ENCODE measurements at places on chromosomes 4 and X.
A peak's percentile ranks its signal among the peaks of the same experiment; 100 is the strongest.

GRCh38 chrX:14027036-14027435 is 2.7 kb downstream of the GEMIN8 start:
- DNase-seq, result no peak

DNA sequence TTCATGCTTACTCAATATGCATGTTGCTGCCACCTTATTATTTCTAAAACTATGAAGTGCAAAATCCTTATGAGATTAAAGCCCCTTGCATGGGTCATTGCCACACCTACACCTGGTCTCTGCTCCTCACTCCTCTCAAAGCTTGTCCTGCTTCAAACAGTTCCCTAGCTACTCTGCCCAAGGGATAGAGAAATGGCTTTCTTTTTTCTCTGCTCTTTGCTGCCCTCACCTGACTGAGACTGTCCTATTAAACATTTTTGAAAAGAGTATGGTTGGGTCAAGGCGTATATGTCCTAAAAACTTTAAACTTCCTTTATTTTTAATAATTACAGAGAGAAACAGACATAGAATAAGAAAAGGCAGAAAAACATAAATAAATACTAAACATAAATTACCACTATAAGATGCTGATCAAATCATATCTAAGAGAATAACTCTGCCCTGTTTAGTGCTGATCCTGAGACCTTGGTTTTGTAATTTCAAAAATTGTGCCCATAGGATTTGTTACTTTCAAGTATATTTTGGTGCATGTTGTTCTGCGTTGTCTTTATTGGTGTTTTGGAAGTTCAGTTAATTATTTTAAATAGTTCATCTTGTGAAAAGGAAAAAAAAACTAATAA is 704.9 kb upstream of the PABPC4L start:
- peak; percentile 11 for DNase-seq

DNA sequence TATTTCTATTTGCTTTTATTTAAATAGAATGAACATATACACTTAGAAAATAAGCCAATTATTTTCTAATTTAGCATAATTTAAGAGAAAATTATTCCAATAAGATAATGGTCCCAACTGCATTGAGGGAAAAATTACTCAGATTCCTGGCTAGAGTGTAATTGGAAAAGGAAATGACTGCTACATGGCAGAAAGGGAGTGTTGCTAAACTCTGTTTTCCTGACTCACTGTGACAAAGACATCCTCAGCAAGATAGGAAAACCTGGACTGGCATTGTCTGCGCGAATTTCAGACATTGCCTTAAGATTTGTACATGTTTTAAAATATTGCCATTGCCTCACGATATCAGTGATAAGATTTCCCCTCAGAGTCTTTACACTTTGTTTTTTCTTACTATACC is 8.2 kb downstream of the TNIP3 start:
- DNase-seq, result no peak

DNA sequence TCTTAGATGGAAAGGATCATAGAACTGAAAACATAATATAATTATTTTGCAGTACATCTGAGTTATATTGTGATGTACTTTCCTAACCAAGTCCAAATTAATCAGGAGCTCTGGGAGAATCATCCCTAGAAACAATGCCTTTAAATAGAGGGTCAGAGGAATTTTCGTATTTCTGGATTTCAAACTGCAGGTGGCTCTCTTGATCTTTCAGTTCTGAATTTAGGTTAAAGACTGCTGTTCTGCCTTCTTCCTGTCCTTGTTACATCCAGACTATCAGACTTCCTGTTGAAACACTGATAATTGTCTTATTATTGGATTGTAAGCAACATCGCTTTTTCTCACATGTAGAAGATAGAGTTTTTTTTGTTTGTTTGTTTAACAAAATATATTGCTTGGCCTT is 142.7 kb downstream of the RPA4 start:
- DNase-seq, result no peak

DNA sequence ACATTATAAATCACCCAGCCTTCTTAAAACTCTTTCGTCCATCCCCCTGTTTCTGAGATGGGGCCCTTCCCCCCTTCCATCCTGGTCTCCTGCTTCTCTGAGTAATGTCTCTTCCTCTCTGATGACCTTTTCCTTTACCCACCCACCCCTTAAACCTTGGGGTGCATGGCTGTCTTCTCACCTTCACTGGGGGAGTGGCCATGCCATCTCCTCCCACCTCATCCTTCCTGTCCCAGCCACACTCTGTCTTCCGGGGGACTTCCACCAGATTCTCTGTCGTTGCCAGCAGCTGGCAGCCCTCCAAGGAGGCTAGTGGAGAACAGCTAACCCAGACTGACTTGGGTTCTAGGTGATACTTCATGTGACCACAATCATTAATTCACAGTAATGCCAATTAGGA is 83.2 kb upstream of the SCML1 start:
- no peak for DNase-seq

GRCh38 chr4:173528378-173529321 is 1.4 kb downstream of the HAND2 start:
- peak; percentile 27 for DNase-seq

GRCh38 chr4:11416071-11416766 is 12.5 kb downstream of the HS3ST1 start:
- DNase-seq, result no peak

DNA sequence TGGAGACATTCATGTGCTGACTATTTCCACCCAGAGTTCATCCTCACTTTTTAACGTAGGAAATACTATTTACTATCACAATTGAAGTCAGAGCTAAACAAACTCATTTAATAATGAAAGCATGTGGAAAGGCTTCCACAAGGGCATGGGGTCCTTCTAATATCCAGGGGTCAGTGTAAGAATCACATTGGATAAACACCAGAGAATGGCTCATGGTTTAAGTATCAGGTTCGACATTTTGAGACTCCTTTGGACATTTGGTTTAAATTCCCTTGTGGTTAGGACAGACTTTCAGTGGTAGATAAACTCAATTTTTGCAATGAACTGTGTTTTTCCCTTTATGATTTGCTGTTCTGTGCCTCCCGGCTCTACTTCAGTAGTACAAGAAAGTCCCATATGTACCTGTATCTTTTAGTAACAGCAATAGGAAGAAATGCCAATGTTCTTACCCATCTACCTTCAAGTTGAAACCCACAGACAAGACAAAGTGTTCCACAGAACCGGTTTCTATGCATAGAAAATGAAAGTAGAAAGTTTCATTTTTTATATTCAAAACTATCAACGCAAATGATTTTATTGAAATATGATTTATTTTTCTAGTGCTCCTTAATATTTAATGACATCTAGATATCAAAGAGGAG is 589.0 kb upstream of the FAM241A start:
- no peak for DNase-seq

GRCh38 chr4:27178061-27178460 is 317.4 kb downstream of the STIM2 start:
- DNase-seq, result no peak

- no peak for DNase-seq
Measured at GRCh38 chr4:99729186-99729585, 71.6 kb upstream of the C4orf54 start.

GRCh38 chrX:134776850-134777370 is 118.6 kb upstream of the PLAC1 start:
- no peak for DNase-seq

- DNase-seq, result no peak
Measured at GRCh38 chr4:6509587-6509986, 37.2 kb upstream of the PPP2R2C start.

DNA sequence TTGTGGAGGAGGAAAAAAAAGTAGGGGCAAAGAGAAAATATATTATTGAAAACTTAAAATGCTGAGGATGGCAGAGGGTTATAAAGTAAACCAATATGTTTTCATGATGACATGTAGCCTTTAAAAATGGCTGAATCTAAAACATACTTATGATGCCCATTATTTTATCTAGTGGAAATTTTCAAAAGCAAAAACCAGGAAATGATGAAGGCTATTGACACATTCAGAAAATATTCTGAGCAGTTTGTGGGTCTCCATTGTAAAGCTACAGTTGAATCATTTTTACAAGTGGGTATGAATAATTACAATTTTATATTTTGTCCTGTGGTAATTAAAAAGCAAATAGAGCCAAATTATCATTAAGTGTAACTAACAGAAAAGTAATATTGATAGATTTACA is 10.7 kb downstream of the PLS3 start:
- no peak for DNase-seq

GRCh38 chr4:140012688-140013486 is 141.1 kb downstream of the MAML3 start:
- DNase-seq, result peak; percentile 58

Measured in NCI-H526 (cell line).